CD4-positive, alpha-beta T cell (primary cell): ENCODE measurements at places on chromosomes 1 and 21. TPM values are rescaled to one million over a fixed set of nuclear protein-coding genes. Genes with fewer than 3 reads are reported as not detected.

Gene FTCD
- total RNA-seq, result 0.17 TPM

Gene CEP170
- total RNA-seq, result 34.7 TPM

Gene ZNF648
- not detected for total RNA-seq

Gene PLA2G2F
- not detected for total RNA-seq
